AG04449 (cell line): ENCODE measurements at places on chromosomes 3 and 15.

DNA sequence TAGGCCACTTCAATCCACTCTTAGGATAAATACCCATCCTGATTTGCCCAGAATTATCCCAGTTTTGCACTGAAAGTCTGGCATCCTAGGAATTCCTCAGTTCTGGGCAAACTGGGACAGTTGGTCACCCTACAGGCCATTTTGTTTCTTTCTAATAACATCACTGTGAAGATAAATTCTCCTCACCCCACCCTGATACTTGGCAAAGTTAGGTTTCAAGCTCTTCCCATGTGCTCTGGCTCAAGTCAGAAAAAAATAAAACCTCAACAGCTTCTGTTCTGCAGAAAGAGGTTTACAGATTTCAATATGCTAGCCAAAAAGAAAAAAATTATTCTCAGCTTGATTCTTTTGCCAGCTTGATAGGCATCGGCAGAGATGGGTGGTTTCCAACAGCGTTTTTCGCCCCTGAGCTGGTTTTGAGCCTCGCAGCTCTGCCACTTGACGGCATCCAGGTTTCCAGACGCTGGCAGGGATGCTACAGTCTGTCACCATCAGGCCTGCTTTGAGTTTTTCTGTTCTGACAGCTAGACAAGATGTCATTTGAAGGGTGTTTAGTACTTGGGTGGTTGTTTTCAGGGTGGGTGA lies 171.4 kb downstream of the SSR3 start:
- no peak for DNase-seq

GRCh38 chr3:95312650-95313049 lies 1249.8 kb downstream of the NSUN3 start:
- no peak for DNase-seq

DNA sequence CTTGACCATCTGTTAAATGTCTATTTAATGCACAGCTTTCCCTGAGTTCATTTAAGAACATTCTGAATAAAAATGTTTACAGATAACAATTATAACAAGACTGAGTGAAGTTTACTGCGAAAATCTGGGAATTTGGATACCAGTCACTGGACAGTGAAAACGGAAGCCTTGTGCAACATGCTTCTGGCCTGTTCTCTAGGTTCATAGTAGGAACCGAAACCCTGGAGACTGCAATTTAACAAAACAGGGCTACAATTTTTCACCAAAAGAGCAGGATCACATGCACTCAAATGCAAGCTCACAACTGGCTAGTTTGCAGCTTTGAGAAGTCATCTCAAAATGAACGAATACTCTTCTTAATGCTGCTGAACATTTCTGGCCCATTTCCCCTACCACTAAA lies 435.9 kb downstream of the NR2F2 start:
- no peak for DNase-seq

DNA sequence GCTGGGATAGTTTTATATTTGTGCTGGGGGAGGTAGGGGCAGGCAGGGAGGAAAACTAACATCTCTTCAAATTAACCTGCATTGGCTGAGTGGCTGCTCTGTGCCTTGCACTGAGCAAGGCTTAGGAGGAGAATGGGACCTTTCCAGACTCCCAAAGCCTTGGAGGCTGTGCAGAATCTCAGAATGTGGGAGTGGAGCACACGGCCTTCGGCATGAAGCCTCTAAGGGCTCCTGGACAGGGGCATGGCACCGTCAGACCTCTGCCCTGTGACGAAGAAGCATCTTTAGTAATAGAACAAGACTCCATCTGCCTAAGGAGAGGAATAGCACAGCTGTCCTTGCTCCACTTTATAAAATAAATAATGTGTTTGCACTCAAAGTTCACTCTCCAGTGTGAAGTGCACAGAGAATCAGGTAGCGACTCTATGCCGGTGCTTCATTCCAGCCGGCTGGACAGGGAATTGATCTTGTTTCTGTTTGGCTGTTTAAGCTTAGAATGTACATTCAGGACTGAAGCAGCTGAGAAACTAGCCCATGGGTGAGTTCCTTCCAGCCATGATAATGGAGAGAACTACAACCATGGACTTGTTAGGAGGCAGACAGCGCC lies 228.5 kb upstream of the ADAMTS9 start:
- DNase-seq, result no peak

GRCh38 chr3:77530870-77531269 lies 491.0 kb downstream of the ROBO2 start:
- peak; percentile 1 for DNase-seq

DNA sequence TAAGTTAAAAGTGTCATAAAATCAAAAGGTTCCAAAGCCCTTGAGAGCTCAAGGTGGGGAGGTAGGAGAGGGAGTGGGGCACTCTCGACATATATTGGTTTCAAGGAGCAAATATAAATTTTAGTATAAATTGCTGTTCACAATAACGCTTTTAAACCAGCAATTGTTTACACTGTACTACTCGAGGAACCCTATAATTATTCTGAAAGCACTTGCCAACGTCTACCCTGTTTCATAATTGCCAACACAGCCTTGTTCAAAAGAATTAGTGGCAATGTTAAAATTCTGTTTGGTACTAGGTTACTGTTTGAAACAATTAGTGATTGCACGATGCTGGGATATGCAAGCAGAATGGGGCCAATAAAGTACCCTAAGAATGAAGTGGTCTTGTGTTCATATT lies 76.3 kb upstream of the ICE2 start:
- DNase-seq, result no peak

GRCh38 chr15:68445351-68445750 lies 13.4 kb upstream of the ITGA11 start:
- no peak for DNase-seq

GRCh38 chr15:80076321-80077318 lies 17.1 kb downstream of the ZFAND6 start:
- DNase-seq, result no peak

GRCh38 chr3:197846491-197846890 lies 55.4 kb downstream of the LRCH3 start:
- no peak for DNase-seq

GRCh38 chr15:40251486-40252140 lies 12.8 kb downstream of the PAK6 start:
- DNase-seq, result no peak

DNA sequence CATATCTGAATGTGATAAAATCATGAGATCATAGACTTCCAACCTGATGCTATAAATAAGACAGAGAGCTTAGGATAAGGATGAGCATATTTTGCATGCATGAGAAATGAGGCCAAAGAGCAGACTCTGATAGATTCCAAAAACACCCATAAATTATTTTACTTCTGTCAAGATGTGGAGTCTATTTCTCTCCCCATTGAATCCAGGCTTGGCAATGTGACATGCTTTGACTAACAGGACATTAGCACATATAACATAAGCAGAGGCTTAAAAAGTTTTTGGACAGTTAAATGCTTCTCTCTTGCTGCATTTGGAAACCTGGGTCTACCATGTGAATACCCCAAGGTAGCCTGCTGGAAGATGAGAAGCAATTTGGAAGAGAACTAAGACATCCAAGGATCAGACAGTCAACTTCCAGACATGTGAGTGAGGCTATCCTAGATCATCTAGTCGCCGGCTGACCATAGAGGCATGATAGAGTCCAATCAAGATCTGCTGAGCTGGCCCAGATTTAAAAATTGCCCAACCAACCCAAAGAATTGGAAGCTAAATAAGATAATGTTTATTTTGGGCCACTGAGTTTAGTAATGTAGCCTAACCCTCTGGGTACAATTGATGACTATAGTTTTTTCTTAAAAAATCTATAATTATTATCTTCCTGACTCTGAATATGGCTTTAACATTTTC lies 30.3 kb downstream of the MYLK start:
- DNase-seq, result no peak

- DNase-seq, result no peak
Observed at GRCh38 chr15:98952381-98952803, 55.2 kb downstream of the PGPEP1L start.

DNA sequence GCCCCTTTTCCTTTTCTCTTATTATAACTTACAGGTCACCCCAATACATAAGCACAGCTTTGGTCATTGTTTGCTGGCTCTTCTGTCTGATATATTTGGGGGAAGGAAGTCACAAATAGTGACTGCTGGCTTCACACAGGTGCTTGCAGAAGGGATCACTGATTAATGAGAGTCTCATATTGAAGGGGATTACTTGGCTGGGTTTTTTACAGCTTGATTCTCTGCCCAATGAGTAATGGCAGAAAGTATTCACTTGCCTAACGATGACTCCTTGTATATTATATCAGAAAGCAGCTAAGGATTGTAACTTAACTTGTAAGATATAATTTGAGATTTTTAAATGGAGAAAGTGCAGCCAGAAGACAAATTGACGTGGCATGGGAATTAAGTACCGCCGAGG lies 119.3 kb upstream of the PFN2 start:
- no peak for DNase-seq

DNA sequence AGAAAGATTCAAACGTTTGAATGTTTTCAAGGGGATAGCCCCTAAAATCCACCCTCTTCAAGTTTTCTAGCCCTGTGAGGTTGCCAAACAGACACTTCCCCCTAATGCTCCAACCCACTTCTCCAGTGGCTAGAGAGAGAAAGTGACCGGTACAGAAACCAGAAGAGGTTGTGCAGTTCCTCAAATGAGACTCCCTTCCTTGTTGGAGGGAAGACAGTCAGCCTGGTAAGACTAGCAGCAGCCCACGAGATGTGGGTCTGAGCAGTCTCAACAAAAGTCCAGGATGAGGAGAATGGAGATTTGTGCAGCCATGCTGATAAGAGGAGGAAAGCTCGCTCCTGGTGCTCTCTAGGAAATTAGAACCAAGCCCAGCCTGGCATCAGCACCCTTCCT lies 222.8 kb upstream of the TPRG1 start:
- no peak for DNase-seq

- peak; percentile 37 for DNase-seq
Observed at GRCh38 chr15:45157974-45158373, 28.2 kb downstream of the DUOX1 start.

DNA sequence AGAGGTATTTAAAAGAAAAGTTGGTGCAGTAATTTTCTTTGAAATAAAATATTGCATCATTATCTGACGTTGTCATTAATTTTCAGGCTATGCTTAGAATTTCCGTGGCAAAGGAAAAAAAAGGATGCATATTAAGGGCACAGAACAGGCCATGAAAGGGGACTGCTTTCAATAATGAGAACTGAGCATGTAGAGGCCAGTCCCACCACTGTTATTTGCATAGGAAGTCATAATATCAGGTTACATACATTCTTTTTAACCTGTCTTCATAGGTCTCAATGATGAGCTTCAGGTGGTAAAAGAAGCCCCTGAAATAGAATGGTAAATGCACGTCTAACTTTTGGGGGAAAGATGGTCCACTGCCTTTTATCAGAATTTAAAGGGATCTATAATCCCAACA lies 272.1 kb upstream of the ALCAM start:
- no peak for DNase-seq

DNA sequence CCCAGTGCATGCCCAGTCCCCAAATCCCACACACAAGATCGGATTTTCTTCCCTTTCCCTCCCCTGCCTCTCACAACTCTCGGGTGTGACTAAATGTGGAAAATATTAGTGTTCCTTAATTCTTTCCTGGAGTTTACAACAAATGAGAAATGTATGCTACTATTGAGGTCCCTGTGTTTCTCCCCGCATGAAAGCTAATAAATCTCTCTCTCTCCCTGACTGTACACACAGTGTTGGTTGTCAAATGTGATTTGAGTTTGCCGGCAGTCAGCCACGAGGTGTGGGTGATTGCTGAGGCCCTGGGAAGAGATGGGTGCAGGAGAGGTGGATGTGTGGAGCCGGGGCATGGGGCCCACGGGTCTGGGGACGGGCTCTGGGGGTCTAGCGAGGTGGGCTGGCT lies 161.4 kb upstream of the IQSEC1 start:
- no peak for DNase-seq

DNA sequence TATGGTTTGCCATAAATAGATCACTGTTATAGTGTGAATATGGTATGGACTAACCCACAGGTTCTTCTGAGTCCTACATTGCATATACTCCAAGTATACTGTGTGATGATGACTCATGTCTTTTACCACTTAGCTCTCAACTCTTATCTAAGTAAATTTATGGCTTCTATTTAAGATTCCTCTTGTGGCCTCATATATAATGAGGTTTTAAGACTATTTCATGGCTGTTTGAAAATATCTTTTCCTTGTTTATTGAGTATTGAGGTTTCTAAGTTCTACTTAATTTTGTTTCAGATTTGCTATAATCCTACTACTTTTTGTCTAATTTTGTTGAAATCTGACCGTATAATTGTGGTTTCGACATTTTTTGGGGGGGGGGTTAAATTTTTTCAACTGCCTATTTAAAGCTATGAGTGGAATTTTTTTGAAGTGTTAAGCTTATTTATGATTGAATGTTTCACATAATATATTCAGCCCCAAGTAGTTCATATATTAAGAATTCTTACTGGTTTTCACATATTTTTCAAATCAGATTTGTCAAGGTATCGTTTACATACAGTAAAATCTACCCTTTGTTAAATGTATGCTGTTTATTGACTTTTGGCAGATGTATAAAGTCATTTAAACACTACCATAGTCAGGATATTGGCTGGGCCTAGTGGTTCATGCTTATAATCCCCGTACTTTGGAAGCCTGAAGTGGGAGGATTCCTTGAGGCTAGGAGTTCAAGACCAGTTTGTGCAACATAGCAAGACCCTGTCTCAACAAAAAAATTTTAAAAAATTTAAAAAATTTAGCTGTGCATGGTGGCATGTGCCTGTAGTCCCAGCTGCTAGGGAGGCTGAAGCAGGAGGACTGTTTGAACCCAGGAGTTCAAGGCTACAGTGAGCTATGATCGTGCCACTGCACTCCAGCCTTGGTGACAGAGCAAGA lies 11.7 kb downstream of the SLC25A36 start:
- peak; percentile 65 for DNase-seq

GRCh38 chr3:16768956-16769355 lies 115.8 kb upstream of the PLCL2 start:
- no peak for DNase-seq

- no peak for DNase-seq
Observed at GRCh38 chr15:55327387-55327786, 8.4 kb downstream of the PIGB start.

DNA sequence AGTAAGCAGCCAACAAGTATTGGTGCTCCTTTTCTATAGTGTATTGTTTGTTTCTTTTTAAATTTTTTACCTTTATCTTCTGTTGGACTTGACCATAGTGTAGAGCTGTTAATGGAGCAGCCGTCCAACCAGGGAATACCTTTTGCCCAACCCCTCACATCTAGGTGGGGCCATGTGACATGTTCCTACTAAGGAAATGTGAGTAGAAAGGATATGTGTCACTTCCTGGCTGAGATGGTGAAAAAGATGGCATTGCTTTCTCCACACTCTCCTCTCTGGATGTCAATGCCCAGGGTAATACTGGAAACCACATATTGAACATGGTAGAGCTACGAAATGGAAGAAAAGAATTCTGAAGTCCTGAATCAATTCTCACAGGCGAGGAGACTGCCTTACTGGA lies 218.8 kb downstream of the TBL1XR1 start:
- DNase-seq, result no peak

DNA sequence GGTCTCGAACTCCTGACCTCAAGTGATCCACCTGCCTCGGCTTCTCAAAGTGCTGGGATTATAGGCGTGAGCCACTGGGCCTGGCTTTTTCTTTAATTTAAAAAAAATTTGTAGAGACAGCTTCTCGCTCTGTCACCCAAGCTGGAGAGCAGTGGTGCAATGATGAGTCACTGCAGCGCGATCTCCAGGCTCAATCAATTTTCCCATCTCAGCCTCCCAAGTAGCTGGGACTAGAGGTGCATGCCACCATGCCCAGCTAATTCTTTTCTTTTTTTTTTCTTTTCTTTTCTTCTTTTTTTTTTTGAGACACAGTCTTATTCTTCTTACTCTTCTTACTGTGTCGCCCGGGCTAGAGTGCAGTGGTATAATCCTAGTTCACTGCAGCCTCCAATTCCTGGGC lies 19.8 kb downstream of the TUBGCP4 start:
- no peak for DNase-seq

- DNase-seq, result peak; percentile 10
Observed at GRCh38 chr15:36469311-36469966, 110.0 kb upstream of the CDIN1 start.
